ENCODE measurements at places on chromosomes 6 and 20.
A peak's percentile ranks its signal among the peaks of the same experiment; 100 is the strongest.

DNA sequence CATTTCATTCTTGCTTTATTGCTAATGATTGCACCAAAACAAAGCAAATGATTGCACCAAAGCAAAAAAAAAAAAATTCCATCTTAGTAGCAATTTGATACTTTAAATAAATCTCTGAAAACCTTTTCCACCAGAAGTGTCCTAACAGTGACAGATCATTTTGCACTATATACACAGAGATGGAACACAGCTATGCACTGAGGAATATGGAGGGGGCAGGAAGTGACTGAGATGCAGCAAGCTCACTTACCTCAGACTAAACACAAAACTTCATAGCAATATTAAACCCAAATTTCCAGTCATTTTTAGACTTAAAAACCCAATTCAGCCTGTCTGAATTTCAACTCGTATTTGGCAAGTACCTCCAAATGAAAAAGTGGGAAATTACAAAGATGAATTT is 41.2 kb downstream of the HIVEP2 start:
- DNase-seq: no peak
- peaks cover 85% of the 10 kb centered on the region for H3K4me1 ChIP-seq
- peak overlapping the region; percentile 55 for H3K4me3 ChIP-seq
- H3K36me3 ChIP-seq: peaks cover 16% of the 10 kb centered on the region
- no peaks in the 10 kb centered on the region for H3K27me3 ChIP-seq
- peak overlapping the region; percentile 88 for H3K27ac ChIP-seq

- H3K4me1 ChIP-seq: peaks cover 5% of the 10 kb centered on the region
- H3K27ac ChIP-seq: no peak overlapping the region
- no peak overlapping the region for H3K4me3 ChIP-seq
- H3K36me3 ChIP-seq: no peaks in the 10 kb centered on the region
Measured at GRCh38 chr6:83511266-83511665, 1.1 kb upstream of the PRSS35 start.

DNA sequence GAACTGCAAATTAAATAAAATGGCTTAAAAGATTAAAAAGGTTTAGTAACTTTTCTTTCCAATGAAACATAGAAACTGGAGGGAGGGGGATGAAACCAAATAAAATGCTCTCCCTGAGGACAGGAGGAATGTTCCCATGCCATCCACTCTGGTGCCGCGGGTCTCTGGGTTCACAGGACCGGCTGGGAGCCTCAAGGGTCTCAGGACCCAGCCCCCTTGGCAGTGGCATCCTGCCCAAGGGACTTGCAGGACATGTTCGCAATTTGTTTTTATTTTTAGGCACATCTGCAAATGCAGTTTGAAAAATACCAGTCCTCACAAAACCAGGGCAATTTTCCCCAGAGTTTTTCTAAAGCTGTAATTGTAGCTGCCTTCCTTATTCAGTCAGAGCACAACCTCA is 7.5 kb downstream of the BEND3 start:
- H3K4me3 ChIP-seq: no peak overlapping the region
- H3K27ac ChIP-seq: no peak overlapping the region
- H3K4me1 ChIP-seq: peaks cover 2% of the 10 kb centered on the region
- peaks cover 2% of the 10 kb centered on the region for H3K36me3 ChIP-seq

GRCh38 chr6:16092140-16092539 is 36.7 kb upstream of the MYLIP start:
- H3K4me3 ChIP-seq: no peak overlapping the region
- no peaks in the 10 kb centered on the region for H3K4me1 ChIP-seq
- no peaks in the 10 kb centered on the region for H3K36me3 ChIP-seq
- DNase-seq: no peak

DNA sequence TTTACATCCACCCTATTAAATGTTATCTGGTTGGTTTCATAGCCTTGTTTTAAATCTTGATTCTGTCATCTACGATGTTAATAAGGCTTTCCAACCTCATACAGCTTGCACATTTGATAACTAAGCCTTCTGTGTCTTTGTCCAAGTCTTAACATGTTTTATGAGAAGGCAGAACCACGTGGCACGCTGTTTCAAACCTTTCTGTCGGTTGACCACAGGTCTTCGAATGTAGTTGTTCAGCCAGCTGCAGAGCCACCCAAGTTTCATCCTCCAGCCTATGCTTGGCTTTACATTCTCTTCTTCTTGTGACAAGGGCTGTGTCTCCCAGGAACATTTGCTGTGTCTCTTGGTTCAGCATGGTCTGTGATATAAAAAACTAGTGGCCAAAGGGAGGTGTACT is 15.7 kb upstream of the SGK2 start:
- peaks cover 4% of the 10 kb centered on the region for H3K36me3 ChIP-seq
- no peak for DNase-seq
- no peaks in the 10 kb centered on the region for H3K27me3 ChIP-seq
- H3K27ac ChIP-seq: no peak overlapping the region

- no peak for DNase-seq
- H3K36me3 ChIP-seq: peaks cover 7% of the 10 kb centered on the region
- peaks cover 11% of the 10 kb centered on the region for H3K4me1 ChIP-seq
- H3K4me3 ChIP-seq: no peak overlapping the region
- H3K27ac ChIP-seq: no peak overlapping the region
- H3K27me3 ChIP-seq: no peaks in the 10 kb centered on the region
Measured at GRCh38 chr6:161235776-161236633, 37.9 kb downstream of the AGPAT4 start.
